Dermis microvascular lymphatic vessel endothelial cell (primary cell): ENCODE measurements at places on chromosomes 4 and X. TPM values are rescaled to one million over a fixed set of nuclear protein-coding genes. Genes with fewer than 3 reads are reported as not detected.

CACNA1F gene
- under 0.01 TPM in 2 replicates for total RNA-seq

IGFBP7 gene
- total RNA-seq, result 598 and 1,706 TPM in 2 replicates

AFM gene
- total RNA-seq, result not detected in 2 replicates

CDKL5 gene
- total RNA-seq, result 3.1 and 5.1 TPM in 2 replicates

ARHGEF6 gene
- 8.9 and 15.4 TPM in 2 replicates for total RNA-seq

ACE2 gene
- not detected in 2 replicates for total RNA-seq

CXCL3 gene
- total RNA-seq, result under 0.01 and 0.13 TPM in 2 replicates

GIMD1 gene
- total RNA-seq, result not detected in 2 replicates

CT45A3 gene
- total RNA-seq, result not detected in 2 replicates

RAB39B gene
- 0.13 and 0.26 TPM in 2 replicates for total RNA-seq

GPAT3 gene
- total RNA-seq, result 14.5 and 17.3 TPM in 2 replicates

FDCSP gene
- not detected in 2 replicates for total RNA-seq
